Calu3 (cell line): ENCODE measurements at places on chromosomes 1 and 21. TPM values are rescaled to one million over a fixed set of nuclear protein-coding genes. Genes with fewer than 3 reads are reported as not detected.

DNA sequence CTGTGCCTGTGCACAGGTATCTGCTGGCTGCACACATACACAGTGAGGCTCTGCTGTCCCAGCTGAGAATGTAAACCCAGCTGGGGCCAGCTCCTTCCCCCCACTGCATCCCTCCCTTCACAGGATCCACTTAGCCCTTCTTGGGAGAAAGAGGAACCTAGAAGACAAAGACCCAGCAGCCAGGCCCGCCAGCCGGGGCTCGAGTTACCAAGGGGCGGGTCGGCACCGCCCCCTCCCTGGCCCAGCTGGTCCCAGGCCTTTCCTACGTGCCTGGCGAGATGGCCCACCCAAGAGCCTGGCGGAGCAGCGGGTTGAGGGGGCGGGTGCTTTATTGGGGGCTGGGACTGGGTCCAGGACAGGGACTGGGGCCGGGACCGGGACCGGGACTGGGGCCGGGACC lies 2.1 kb downstream of the SH3BGRL3 start:
- no peak for DNase-seq

GRCh38 chr21:16538405-16538804 lies 808.6 kb downstream of the USP25 start:
- no peak for DNase-seq

The TSPEAR gene
- not detected in 2 replicates for total RNA-seq

The SH2D1B gene
- total RNA-seq = not detected in 2 replicates

DNA sequence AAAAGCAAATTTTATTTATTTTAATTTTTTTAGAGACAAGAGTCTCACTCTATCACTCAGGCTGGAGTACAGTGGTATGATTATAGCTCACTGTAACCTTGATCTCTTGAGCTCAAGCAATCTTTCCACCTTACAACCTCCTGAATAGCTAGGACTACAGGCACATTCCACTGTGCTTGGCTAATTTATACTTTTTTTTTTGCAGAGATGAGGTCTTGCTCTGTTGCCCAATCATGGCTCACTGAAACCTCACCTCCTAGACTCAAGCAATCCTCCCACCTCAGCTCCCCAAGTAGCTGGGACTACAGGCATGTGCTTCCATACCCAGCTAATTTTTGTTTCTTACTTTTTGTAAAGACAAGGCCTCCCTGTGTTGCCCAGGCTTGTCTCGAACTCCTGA lies 49.5 kb downstream of the DR1 start:
- DNase-seq = no peak

- DNase-seq = no peak
Observed at GRCh38 chr1:212987702-212988322, 27.9 kb downstream of the ANGEL2 start.

- DNase-seq = no peak
Observed at GRCh38 chr1:180003026-180003695, 48.6 kb downstream of the CEP350 start.

DNA sequence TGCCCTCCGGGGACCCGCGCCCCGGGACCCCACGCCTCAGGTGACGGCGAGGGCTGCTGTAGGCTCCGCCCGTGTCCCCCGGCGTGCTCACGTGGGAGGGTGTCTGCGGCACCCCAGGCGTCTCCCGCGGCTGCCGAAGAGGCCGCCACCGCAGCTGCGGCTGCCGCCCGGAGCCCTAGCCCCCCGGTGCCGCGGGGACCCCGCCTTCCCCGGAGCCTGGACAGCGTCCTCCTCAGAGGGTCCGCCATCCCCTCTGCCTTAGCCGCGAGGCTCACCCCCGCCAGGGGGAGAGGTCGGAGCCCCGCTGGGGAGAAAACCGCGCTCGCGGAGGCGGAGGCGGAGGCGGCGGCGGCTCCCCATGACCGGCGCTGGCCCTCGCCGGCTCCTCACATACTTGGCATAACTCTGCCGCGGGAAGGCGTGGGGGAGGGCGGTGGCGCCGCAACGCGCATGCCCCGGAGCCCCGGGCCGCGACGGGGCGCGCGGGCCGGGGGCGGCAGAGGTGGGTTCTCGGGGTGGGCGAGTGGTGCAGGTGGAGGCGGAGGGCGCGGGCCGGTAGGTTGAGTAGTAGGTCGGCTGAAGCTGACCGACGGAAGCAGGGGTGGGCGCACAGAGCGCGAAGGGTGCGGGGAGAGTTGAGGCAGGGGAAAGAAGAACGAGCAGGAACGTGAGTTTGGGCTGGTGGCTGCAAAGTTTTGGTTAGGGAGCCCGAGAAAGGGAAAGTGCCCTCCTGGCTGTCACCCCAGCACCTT lies 700 bp upstream of the SYDE2 start:
- DNase-seq = peak; percentile 87

DNA sequence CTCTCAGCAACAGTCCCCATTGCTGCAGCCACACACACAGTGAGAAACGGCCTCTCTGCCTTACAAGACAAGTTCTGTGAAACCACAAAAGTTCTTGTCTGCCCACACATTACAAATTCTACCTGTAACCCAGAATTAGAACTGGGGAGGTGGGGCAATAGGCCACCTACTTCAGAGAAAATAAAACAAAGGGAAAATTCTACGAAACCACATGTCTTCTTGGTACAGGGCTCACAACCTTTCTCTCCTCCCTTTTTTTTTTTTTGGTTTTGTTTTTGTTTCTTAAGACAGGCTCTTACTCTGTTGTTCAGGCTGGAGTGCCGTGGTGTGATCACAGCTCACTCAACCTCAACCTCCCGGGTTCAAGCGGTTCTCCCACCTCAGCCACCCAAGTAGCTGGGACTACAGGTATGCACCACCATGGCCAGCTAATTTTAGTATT lies 30.2 kb downstream of the LPAR3 start:
- DNase-seq = no peak

The OR2L3 gene
- total RNA-seq = not detected in 2 replicates

DNA sequence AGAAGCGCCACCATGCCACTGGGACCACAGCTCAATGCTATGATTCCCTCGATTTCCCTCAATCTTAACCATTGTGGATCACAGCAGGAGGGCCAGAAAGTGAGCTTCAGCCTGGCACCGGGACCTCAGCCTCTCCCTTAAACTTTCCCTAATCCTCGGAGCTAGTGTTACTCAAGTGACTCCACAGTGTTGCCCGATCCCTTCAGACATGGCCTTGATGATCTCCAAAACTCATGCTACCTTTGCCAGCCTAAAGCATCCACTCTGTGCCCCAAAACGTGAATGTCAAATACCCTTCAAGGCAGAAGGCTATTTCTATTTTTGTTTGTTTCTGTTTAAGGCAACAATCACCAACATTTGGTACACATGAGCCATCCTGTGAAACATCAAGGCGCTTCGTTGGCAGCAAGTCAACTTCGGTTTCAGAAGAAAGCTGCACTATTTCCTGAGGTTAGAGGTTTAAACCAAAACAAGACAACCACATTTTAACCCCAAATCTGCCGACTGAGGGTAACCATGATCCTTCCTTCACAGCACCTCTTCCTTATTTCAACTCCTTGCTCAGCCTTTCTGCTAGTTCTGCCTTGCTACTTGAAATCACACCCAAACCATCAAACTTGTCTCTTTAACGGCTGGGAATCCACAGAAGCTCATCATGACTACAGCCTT lies 94.4 kb upstream of the KRTAP19-8 start:
- no peak for DNase-seq

The UBE2U gene
- total RNA-seq = not detected in 2 replicates

DNA sequence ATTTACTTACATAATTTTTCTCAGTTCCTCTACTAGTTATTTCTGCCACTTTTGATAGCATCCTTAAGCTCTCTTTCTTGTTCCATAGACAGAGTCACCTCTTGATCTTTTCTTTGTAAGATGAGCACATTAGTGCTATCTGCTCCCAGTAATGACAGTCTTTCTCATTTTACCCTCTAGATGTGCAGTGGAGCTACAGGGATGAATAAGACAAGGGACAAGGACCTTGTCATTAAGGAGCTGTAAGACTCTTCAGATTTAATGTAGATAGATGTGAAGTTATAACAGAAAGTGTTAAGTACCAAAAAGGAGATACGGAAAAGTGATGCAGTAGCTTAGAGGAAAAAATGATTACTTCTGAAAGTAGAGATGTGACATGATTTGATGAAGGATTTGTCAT lies 20.4 kb downstream of the SCP2 start:
- DNase-seq = no peak

- DNase-seq = no peak
Observed at GRCh38 chr1:187032316-187032981, 203.7 kb downstream of the PLA2G4A start.

The DCDC2B gene
- not detected in 2 replicates for total RNA-seq

The KLHDC9 gene
- total RNA-seq = 5.3 and 7.0 TPM in 2 replicates

- DNase-seq = peak; percentile 46
Observed at GRCh38 chr1:28259934-28260802, 850 bp downstream of the SESN2 start.

The TDRD5 gene
- total RNA-seq = 0.17 TPM in 1 of 2 replicates, not detected in the other

The FGR gene
- not detected in 2 replicates for total RNA-seq

DNA sequence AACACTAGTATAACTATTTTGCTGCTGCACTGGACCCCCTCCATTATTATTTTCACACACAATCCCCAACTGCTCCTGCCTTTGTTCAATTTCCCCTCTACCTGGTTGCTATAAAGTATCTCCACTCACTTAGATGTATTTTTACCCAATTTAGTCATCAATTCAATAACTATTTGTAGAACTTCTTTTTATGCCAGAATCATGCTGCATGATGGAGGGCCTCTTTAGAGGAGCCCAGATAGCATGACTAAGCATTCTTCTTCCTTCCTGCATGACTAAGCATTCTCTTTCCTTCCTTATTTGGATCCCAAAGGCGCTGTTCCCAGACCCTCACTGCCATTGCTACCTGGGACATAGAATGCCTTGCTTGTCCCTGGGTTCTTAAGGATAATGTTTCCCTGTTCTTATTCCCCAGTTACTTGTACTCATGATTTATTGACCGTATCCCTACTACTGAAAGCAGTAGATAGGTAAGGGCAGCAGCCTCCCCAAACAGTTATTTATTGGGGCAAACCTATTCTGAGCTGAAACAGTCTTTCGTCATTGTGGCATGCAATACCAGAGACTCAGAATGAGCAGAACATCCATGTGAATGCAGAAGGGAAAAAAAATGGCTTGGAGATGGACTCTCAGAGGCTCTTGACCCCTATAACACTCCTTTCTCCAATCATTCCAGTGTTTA lies 89.3 kb upstream of the AKT3 start:
- DNase-seq = no peak

The TCEA3 gene
- 1.5 and 2.7 TPM in 2 replicates for total RNA-seq

The ADAMTSL4 gene
- 1.9 and 2.7 TPM in 2 replicates for total RNA-seq

The KRTAP12-2 gene
- not detected in 2 replicates for total RNA-seq

DNA sequence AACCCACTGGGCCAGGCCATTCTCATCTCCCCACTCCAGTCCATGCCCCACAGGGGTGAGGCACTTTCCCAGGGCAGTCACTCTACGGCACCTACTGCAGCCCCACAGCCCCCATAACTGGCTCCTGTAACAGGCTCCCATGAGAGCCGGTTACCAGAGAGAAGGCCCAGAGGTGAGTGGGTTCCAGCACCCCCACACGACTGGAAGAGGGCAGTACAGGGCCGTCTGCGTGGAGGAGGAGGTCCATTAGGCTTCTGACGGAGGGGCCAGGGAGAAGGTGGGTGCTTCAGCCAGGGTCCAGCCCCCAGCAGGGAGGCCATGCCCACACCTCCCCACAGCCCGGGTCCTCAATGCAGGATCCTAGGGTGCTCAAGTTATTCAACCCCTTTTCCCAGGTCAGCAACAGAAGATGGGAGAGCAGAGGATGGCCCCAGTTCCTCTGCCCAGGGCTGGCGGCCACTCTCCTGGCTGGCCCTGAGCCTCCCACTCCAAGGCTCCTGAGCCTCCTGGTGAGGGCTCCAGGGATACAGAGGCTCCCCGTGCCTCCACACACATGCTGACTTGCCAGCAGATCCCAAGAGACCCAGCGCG lies 1.6 kb downstream of the ACAP3 start:
- DNase-seq = no peak

The DIP2A gene
- 27.8 and 29.3 TPM in 2 replicates for total RNA-seq

GRCh38 chr21:28423521-28424190 lies 569.0 kb downstream of the LTN1 start:
- no peak for DNase-seq

DNA sequence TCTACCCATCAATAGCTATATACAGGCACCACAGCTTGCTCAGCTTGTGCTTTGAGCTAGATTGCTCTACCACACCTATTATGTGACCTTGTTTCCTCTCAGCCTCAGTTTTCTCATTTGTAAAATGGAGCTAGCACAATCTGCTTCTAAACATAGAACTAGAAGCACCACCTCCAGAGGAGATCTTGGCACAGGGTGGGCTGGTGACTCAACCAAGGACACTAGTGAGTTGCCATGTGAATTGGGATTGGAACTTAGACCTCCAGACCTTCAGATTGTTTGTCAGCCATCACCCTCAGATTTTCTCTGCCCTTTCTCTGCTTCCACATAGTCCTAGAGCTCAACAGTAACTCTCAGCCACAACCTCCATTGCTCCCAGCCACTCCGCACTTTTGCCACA lies 3.0 kb upstream of the MACO1 start:
- no peak for DNase-seq

- no peak for DNase-seq
Observed at GRCh38 chr21:14318578-14318977, 64.4 kb downstream of the HSPA13 start.

The NUDT4B gene
- total RNA-seq = 0.78 and 1.7 TPM in 2 replicates

- no peak for DNase-seq
Observed at GRCh38 chr21:34730194-34730593, 61.4 kb downstream of the CLIC6 start.

The AGMAT gene
- 2.5 and 5.2 TPM in 2 replicates for total RNA-seq

The DIRAS3 gene
- 5.2 and 8.1 TPM in 2 replicates for total RNA-seq

The ADCY10 gene
- total RNA-seq = 0.31 and 0.91 TPM in 2 replicates

The VHLL gene
- total RNA-seq = 0.81 and 1.5 TPM in 2 replicates

DNA sequence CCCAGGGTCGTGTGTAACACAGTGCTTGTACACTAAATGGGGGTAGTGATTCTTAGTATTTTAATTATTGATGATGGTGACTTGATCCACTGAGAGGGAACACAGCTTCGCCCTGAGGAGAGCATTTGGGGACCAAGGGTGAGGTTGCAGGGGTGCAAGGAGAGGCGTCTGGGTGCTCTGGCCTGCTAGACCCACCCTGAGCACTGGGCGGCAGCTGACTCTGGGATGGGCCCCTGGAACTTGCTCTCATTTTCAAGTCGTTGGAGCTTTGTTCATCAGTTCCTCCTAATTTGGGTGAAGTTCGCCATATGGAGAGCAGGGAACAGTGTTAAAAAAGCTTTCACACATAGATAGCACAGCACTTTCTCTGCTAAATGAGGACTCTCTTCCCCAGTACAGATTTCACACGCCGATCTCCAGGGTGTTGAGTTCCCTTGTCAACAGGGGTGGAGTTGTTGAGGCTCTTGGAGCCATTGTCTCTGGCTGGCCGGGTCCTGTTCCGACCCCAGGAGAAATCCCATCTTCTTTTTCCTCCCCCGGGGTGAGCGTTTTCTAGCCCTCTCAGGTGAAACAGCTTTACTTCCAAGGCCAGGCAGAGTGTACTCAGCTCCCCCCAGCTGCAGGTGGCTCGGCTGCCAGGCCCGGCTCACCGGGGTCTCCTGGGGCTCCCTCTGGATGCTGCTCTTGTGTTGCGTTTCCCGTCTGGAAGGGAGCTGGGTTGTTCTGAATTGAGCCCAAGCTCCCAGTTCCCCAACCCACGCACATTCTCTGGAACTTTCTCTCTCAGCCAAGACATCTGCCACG lies 367.4 kb downstream of the RPS6KC1 start:
- no peak for DNase-seq

GRCh38 chr1:83531521-83532309 lies 467.2 kb downstream of the TTLL7 start:
- no peak for DNase-seq

- DNase-seq = no peak
Observed at GRCh38 chr1:114388432-114389003, 122.5 kb downstream of the TRIM33 start.

- DNase-seq = no peak
Observed at GRCh38 chr1:244384066-244384465, 67.6 kb downstream of the ADSS2 start.

The C8B gene
- not detected in 2 replicates for total RNA-seq

- peak; percentile 47 for DNase-seq
Observed at GRCh38 chr1:234154320-234155251, 218.7 kb upstream of the COA6 start.
